ENCODE measurements at places on chromosomes 1 and 21.

GRCh38 chr21:41011098-41011731 is 156.7 kb upstream of the BACE2 start:
- H3K27ac ChIP-seq, result no peak overlapping the region
- no peaks in the 10 kb centered on the region for H3K4me1 ChIP-seq
- H3K36me3 ChIP-seq, result no peaks in the 10 kb centered on the region
- no peak for DNase-seq
- no peaks in the 10 kb centered on the region for H3K27me3 ChIP-seq

DNA sequence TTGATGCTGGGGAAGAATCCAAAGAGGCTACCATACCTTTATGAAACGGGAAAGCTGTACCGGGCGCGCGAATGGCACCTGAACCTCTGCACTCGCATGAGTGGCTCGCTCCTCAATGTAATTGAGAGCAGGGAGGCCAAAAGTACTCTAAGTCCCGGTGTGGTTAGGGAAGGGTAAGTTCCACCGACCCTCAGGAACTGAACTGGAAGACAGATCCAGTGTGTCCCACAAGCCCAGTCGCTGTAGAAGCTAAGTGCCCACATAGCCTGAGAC is 1.0 kb downstream of the GATAD2B start:
- H3K4me1 ChIP-seq, result peaks cover 51% of the 10 kb centered on the region
- DNase-seq, result no peak
- H3K27me3 ChIP-seq, result no peaks in the 10 kb centered on the region
- peak overlapping the region; percentile 89 for H3K4me3 ChIP-seq

- H3K27me3 ChIP-seq, result no peaks in the 10 kb centered on the region
- H3K4me1 ChIP-seq, result peaks cover 17% of the 10 kb centered on the region
- no peak overlapping the region for H3K4me3 ChIP-seq
- DNase-seq, result no peak
- no peaks in the 10 kb centered on the region for H3K36me3 ChIP-seq
Measured at GRCh38 chr1:20612221-20612746, 21.0 kb upstream of the PINK1 start.

DNA sequence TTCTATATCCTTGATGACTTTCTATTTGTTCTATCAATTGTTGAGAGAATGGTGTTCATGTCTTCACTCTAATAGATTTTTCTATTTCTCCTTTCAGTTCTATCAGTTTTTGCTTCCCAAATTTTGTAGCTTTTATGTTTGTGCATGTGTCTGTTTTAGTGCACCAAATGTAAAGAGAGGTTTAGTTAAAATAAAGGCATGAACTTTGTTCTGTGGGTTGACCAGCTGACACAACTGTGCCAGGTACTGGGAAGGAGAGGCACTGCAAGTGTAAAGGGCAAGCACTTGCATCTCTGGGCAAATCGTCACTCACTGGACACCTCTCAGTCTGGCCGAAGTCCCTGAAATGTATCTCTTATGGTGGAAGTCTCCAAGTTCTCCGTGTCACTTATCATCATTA is 38.6 kb upstream of the ABCD3 start:
- H3K27ac ChIP-seq, result no peak overlapping the region
- H3K27me3 ChIP-seq, result no peaks in the 10 kb centered on the region
- no peak overlapping the region for H3K4me3 ChIP-seq
- DNase-seq, result no peak

GRCh38 chr21:43605320-43606215 is 53.7 kb downstream of the HSF2BP start:
- H3K4me1 ChIP-seq, result peaks cover 10% of the 10 kb centered on the region
- no peaks in the 10 kb centered on the region for H3K27me3 ChIP-seq

GRCh38 chr1:244439391-244440032 is 12.2 kb downstream of the ADSS2 start:
- no peaks in the 10 kb centered on the region for H3K36me3 ChIP-seq
- H3K4me3 ChIP-seq, result no peak overlapping the region
- peaks cover 32% of the 10 kb centered on the region for H3K4me1 ChIP-seq

- no peaks in the 10 kb centered on the region for H3K4me1 ChIP-seq
- H3K4me3 ChIP-seq, result no peak overlapping the region
- no peaks in the 10 kb centered on the region for H3K27me3 ChIP-seq
- no peaks in the 10 kb centered on the region for H3K36me3 ChIP-seq
- no peak overlapping the region for H3K27ac ChIP-seq
- no peak for DNase-seq
Measured at GRCh38 chr1:199646761-199647160, 380.7 kb upstream of the NR5A2 start.

- no peak for DNase-seq
- no peak overlapping the region for H3K4me3 ChIP-seq
- H3K27me3 ChIP-seq, result no peaks in the 10 kb centered on the region
- H3K4me1 ChIP-seq, result no peaks in the 10 kb centered on the region
- H3K36me3 ChIP-seq, result no peaks in the 10 kb centered on the region
Measured at GRCh38 chr1:17466359-17466758, 26.9 kb upstream of the RCC2 start.

DNA sequence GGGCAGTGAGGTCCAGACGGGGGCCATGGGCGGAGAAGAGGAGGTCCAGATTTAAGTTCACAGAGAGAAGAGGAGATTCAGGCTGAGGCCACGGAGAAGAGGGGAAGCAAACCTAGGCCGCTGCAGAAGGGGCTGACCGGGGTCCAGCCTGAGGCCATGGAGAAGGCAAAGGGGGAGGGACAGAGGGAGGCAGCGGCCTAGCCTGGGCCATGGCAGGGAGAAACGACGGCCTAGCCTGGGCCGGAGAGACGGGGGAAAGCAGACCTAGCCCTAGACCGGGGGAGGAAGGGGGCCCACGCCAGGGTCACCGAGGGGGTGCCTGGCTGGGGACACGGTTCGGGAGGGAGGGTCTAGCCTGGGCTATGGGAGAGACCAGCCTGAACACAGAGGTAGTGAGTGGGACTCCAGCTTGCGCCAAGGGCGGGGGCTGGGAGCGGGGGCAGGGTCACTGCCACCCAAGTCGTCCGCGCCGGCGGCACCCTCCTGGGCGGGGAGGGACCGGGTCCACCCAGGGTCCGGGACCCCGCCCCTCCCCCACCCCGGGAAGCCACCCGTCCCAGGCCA is 459 bp downstream of the CAPZB start:
- peaks cover 68% of the 10 kb centered on the region for H3K4me1 ChIP-seq
- no peak for DNase-seq
- peak overlapping the region; percentile 100 for H3K4me3 ChIP-seq
- no peaks in the 10 kb centered on the region for H3K27me3 ChIP-seq

DNA sequence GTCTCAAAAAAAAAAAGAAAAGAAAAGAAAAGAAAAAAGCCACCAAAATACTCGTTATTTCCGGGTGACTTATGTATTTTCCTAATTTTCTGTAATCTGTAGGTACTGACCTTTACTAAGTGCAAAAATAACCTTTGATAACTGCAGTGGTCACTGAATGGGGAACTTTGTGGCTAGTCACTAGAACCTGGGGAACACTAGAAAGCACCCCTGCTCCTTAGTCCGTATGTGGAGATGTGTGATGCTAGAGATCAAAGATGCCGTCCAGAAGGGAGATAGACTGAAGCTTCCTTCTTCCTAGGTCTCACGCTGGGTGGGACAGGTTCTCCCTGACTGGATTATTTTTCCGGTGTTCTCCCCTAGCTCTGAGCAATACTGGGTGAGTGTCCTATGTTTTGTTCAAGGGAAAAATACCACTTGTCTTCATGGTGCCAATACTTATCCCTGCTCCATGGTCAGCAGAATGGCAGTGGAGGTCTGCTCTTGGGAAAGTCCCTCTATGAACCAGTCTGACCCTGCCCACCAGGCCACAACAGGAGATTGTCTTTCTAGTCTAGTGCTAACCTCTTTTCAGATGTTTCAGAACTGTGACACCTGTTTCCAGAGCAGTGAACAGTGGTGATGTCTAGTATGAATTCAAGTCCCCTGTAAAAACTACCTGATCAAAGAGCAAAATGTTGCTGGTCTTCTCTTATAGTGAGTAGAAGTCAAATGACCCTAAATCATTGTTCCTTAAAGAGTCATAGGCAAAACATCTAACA is 39.9 kb downstream of the GTF2B start:
- no peaks in the 10 kb centered on the region for H3K4me1 ChIP-seq
- peaks cover 37% of the 10 kb centered on the region for H3K36me3 ChIP-seq
- no peak overlapping the region for H3K4me3 ChIP-seq
- no peaks in the 10 kb centered on the region for H3K27me3 ChIP-seq

GRCh38 chr1:68332041-68332440 is 99.7 kb upstream of the WLS start:
- no peaks in the 10 kb centered on the region for H3K27me3 ChIP-seq
- no peaks in the 10 kb centered on the region for H3K4me1 ChIP-seq
- H3K36me3 ChIP-seq, result no peaks in the 10 kb centered on the region
- H3K4me3 ChIP-seq, result no peak overlapping the region

DNA sequence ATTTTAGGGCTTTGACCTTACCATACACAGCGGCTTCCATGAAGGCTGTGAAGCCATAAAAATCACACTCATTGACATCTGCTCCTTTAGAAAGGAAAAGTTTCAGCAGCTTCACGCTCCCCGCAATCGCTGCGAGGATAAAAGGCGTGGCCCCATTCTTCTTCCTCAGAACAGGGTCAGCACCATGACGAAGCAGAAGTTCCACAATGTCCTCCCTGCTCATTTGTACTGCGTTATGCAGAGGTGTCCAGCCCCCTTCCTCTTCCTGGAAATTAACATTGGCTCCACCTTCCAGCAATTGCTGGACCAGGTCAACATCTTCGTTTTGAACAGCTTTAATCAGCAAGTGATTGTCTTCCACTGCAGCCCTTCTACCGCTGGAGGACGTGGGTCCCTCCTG is 2.7 kb downstream of the RNASEL start:
- no peak overlapping the region for H3K27ac ChIP-seq
- H3K36me3 ChIP-seq, result no peaks in the 10 kb centered on the region
- H3K27me3 ChIP-seq, result no peaks in the 10 kb centered on the region
- H3K4me1 ChIP-seq, result peaks cover 35% of the 10 kb centered on the region

DNA sequence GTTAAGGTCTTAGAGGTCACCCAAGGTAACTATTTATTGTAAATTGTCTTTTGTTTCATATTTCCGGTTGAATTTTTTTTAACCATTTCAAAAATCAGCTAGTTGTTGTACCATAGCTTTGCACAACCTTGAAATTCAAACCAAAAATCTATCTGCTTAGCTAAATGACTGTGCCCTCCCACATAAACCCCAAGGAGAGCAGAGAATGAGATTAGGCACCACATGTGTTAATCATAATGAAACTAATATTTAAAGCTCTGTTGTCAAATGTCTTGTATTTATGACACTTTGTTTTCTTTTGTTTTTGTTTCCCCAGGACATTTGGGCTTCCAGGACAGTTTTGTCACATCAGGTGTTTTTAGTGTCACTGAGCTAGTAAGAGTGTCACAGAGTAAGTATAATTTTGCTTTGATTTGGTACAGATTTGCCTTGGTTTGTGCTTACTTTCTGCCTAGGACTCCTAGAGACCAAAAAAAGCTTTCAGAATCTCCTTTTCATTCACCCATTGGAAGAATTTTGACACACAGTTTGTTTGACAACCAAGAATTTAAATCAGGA is 249.9 kb downstream of the NFIA start:
- DNase-seq, result no peak
- H3K36me3 ChIP-seq, result no peaks in the 10 kb centered on the region
- no peak overlapping the region for H3K4me3 ChIP-seq
- H3K27me3 ChIP-seq, result no peaks in the 10 kb centered on the region
- peaks cover 5% of the 10 kb centered on the region for H3K4me1 ChIP-seq
- H3K27ac ChIP-seq, result no peak overlapping the region

DNA sequence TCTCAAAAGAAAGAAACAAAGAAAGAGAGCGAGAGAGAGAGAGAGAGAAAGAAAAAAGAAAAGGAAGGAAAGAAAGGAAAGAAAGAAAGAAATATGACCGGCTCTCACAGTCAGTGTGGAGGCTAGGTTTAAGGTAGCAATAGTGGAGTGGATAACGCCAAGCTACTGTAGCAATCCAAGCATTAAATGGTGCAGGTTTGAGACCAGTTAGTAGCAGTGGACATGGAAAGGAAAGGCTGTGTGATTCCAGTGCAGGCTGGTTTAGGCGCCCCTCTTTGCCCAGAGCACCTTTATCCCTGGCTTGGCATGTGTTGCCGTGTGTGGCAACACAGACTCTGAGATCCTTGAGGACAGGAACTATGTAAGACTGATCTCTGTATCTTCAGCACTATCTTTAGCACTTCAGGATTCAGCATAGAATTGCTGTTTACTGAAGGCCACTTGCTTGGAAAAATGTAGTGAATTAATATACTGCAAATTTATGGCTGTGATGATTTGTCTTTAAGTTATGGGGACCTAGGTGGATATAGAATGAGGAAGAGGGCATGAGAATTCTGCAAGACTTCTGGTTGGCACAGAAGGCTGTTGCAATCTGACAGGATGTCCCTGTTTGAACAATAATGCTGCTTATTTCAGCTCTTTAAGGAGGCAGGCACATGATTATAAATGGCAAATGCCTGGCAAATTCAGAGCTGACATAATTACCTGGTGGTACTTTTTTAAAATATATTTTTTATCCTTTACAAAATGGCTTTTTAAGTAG is 10.8 kb upstream of the OSBPL9 start:
- H3K27ac ChIP-seq, result no peak overlapping the region
- H3K27me3 ChIP-seq, result no peaks in the 10 kb centered on the region
- no peak for DNase-seq
- H3K36me3 ChIP-seq, result no peaks in the 10 kb centered on the region

DNA sequence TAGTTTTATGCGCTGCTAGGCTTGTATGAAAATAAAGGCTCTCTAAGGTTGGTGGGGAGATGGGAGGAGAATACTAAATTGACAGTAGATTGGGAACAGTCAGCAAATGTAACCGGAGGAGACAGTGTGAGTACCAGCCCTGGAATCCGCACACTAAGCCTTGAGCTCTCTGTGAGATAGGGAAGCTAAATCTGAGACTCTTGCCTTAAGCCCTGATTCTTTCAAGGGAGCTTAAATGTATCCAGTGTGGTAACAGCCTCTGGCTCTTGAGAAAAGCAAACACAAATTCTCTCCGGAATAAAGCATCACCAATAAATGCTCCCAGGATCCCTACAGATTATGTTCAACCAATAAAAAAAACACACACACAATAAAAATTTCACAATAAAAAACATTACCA is 33.0 kb upstream of the PDPN start:
- no peaks in the 10 kb centered on the region for H3K27me3 ChIP-seq
- H3K36me3 ChIP-seq, result no peaks in the 10 kb centered on the region
- no peak overlapping the region for H3K4me3 ChIP-seq
- H3K4me1 ChIP-seq, result no peaks in the 10 kb centered on the region
- peak overlapping the region; percentile 44 for H3K27ac ChIP-seq
- DNase-seq, result no peak

DNA sequence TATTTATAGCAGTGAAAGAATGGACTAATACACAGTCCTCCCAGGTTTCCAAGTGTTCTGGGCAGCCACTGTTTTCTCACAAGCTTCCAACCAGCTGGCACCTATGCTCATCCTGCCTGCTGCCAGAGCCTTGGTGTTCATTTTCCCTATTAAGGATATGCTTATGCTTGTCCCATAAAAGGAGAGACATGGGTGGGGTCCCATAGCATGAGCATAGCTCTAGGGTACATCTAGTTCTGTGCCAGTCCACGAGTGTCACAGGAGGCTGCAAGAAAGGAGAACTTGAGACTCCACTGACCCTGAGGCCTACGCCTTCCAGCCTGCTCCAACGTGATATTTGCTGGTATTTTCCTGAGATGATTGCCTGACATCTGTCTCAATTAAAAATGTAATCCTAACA is 192.4 kb upstream of the PTGFR start:
- no peak for DNase-seq
- H3K4me1 ChIP-seq, result no peaks in the 10 kb centered on the region
- no peak overlapping the region for H3K4me3 ChIP-seq
- no peaks in the 10 kb centered on the region for H3K36me3 ChIP-seq

All from vagina (tissue), 2 donors.